ENCODE measurements at places on chromosomes 7 and 10.

DNA sequence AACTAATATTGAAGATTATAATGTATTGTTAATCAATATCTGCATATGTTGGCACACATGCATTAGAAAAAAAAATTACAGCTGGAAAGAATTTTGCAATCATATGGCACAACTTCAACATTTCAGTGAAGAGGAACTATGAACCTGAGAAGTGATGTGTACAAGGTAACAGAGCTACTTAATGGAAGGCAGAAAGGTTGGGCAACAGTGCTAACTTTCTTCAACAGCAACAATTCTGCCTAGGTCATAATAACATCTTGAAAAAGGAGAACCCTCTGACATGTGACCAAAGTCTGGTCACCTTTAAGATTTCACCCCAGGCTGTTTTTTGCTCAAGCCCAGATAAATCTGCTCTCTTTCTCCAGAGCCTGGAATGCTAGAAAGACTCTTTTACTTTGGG lies 47.9 kb upstream of the SKAP2 start:
- no peak for DNase-seq

DNA sequence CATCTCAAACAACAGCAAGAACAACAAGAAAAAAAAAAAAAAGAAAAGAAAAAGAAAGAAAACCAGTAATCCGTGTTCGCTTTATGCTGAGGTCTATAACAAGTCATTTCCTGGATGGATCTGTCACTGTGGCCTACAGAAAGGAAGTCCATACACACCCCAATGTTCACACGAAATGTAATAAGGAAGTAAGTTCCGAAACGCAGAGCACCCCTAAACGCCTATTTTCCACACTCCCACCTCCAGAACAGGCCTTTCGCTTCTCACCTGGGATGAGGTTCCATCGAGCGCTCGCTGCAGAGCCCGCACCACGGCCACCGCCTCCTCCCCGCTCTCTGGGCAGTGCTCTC lies 735 bp downstream of the ZNF394 start:
- no peak for DNase-seq

GRCh38 chr10:49023752-49024151 lies 84.1 kb upstream of the LRRC18 start:
- DNase-seq, result no peak

DNA sequence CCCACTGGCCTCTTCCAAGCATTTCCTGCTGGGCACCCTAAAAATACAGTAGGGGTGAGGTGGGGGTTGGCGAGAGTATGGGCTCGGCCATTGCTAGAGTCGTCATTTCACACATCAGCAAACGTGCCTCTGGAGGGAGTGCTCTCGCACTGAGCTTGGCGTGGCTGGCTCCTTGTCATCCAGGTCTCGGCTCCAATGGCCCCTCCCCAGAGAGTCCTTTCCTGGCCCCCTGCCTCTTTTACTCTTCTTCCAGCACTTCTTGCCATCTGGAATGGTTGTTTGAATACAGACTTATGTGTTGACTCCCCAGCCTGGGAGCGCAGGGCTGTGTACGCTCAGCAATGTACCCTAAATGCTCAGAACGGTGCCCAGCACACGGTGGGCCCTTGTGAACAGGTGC lies 18.8 kb downstream of the UNC5B start:
- no peak for DNase-seq

Measured in NCI-H2081 (cell line).